ENCODE measurements at places on chromosomes 1 and 21.

GRCh38 chr1:89842567-89843272 lies 21.9 kb downstream of the LRRC8D start:
- no peak for DNase-seq

GRCh38 chr1:165235155-165235776 lies 121.2 kb downstream of the LMX1A start:
- no peak for DNase-seq

DNA sequence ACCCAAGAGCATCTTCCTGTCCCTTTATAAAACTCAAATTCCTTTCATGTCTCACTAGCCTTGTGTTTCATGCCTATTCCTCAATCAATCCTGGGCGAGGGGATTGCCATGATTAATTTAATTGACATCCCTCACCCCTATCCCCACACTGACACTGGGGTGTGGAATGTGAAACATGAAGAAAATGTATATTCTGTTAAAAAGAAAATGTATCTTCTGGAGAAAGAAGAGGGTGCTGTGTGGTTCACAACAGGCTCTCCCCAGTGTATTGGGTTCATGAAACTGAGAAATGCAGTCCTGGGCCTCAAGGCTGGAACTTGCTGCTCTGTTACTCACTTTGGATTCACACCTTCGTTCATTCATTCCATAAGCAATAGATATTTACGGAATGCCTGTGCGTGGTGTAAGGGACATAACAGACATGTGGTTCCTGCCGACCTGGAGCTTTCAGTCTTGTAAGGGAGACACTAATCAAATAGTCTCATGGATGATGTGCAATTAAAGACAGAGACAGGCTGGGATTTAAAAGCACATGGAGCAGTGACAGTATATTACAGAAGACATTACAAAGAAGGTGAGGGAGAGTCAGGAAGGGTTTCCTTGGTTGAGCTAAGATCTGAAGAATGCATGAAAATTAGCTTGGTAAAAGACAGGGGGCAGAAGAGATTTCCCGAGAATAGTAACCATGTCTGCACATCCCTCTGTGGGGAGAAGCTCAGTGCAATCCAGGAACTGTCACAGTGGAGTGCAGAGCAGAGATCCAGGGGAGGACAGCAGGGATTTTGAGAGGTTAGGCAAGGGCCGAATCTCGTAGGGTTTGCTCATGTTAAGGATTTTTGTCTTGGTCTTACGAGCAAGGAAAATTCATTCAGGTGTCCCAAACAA lies 32.1 kb downstream of the SERTAD4 start:
- peak; percentile 64 for DNase-seq

DNA sequence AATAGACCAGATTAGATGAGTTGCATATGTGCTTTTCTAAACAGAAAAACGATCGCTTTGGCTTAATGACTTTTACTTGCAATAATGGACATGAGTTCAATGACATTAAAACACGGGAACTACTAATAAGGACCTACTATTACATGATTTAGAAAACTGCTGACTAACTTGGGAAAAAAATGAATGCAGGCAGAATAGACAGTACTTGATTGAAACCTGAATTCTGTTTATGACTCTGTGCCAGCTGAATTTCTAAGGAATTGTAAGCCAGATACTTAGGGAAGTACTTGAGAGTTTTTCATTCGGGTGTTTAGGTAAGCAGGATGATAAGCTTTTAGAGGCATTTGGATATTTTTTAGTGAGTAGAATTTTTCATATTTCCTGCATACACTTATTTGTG lies 12.0 kb downstream of the ADGRL2 start:
- DNase-seq = peak; percentile 51

GRCh38 chr1:99598738-99599411 lies 47.0 kb upstream of the PALMD start:
- DNase-seq = peak; percentile 52

- no peak for DNase-seq
These were observed 296.4 kb downstream of the PTPRU start for GRCh38 chr1:29532751-29533150.

GRCh38 chr1:183841550-183841949 lies 36.6 kb downstream of the RGL1 start:
- DNase-seq = no peak

GRCh38 chr1:207830788-207831187 lies 78.9 kb downstream of the CD46 start:
- DNase-seq = no peak

DNA sequence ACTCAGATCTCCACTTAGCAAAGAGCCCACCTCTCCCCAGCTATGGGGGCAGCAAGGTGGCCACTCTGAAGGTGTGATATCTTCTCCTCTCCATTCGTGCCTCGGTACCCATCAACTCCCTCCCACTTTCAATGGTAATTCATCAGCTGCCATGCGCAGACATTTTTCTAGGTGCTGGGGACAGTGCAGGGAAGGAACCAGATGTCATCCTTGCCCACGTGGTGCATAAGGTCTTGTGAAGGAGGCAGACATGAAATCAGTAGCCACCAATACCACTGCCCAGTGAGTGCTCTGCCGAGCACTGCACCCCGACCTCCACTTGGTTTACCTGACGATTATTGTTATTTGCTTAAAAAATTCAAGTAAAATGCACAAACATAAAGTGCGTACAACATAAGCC lies 76.3 kb upstream of the CSF3R start:
- no peak for DNase-seq

- peak; percentile 5 for DNase-seq
These were observed 28.5 kb upstream of the KCNQ4 start for GRCh38 chr1:40755067-40755466.

- DNase-seq = no peak
These were observed 6.9 kb downstream of the MAPKAPK2 start for GRCh38 chr1:206691604-206692003.

DNA sequence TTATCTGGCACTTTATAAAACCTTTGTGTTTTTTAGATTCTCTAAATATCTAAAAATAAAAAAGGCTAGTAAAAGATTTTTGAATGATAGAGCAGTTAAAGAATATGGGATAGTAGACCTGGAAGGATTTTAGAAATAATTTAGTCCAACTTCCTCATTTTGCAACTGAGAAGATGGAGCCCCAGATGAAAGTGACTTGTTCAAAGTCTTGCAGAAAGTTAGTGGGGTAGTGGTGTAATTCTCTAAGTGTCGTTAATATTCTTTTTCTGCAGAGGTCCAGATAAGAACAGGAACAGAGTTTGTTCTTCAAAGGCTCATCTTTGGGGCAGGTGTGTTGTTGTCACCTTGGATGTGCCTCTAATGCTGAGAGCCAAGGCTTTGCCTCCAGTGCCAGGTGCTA lies 159.5 kb downstream of the DISC1 start:
- no peak for DNase-seq

DNA sequence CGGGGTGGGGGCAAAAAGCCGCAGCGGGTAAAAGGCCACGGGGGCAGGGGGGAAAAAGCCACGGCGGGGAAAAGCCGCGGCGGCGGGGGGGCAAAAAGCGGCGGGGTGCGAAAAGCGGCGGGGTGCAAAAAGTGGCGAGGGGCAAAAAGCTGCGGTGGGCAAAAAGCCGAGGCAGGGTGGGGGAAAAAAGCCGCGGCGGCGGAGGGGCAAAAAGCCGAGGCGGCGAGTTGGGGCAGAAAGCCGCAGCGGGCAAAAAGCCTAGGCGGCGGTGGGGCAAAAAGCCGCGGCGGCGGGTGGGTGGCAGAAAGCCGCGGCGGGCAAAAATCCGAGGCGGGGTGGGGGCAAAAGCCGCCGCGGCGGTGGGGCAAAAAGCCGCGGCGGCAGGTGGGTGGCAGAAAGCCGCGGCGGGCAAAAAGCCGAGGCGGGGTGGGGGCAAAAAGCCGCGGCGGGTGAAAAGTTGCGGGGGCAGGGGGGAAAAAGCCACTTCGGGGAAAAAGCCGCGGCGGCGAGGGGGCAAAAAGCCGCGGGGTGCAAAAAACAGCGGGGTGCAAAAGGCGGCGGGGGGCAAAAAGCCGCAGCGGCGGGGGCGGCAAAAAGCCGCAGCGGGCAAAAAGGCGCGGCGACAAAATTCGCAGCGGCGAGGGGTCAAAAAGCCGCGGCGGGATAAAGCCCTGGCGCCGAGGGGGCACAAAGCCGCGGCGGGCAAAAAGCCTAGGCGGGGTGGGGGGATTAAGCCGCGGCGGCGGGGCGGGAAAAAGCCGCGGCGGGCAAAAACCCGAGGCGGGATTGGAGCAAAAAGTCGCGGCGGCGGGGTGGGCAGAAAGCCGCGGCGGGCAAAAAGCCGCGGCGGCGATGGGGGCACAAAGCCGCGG lies 3901.2 kb downstream of the SRGAP2C start:
- no peak for DNase-seq

GRCh38 chr1:116460261-116460660 lies 87.2 kb downstream of the ATP1A1 start:
- DNase-seq = no peak

DNA sequence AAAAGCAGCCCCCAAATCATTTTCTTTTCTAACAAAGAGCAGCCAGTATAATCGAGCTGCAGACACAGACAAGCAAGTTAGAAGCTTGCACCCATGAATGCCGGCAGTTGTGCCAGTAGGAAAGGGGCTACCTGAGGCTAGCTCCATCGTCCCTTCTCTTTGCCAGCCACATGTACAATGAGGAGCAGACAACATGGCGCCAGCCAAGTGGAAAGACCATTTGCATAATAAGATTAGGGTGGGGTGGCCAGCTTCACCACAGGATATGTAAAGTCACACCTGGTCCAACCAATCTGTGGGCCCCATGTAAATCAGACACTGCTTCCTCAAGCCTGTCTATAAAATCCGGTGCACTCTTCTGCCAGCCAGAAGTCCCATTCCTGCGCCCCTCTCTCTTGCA lies 103.7 kb downstream of the CCDC185 start:
- DNase-seq = no peak

DNA sequence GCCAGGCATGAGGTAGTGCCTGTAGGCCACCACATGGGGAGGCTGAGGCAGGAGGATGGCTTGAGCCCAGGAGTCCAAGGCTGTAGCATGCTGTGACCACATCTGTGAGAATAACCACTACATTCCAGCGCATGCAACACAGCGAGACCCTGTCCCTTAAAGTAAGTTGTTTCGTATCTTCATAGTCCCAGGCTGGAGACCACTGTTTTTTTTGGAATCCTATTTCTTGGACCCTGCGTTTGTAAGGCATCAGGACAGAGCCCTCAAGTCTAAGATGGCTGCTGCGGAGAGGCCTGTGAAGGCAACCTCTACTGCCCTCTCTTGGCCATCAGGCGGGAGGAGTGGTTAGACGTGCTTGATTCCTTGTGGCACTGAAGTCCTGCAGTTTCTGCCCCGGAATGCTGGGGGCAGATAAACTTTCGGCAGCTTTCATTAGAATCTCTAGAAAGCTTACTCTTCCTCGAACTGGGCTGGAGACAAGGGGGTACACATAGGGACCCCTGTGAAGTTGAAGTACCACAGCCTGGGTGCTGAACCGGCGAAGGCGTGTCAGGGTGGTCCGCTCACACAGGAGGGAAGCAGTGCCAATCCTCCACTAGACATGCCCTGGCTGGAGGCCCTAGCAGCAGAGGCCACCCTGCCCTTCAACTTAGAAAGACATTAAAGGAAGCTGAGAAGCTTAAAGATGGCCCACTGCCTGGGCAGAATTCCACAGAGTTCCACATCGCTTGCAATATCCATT lies 36.6 kb downstream of the RABIF start:
- DNase-seq = peak; percentile 61

GRCh38 chr1:202034683-202035462 lies 24.5 kb downstream of the ELF3 start:
- peak; percentile 95 for DNase-seq

DNA sequence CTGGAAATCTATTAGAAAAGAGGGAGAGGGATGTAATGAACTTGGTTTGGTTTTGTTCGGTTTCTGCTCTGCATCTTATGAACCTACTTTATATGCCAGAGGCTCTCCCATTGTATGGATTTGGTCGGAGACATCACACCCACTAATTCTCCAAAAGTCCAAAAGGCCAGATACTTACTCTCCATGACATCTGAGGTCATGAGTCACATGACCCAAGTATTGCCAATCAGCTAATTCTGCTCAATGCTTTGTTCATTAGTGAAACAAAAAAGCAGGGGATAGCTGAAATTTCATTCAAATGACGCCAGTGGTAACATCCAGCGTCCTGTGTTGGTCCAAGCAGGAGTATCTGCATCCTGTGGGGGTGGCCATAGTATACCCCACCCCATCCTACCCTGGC lies 173.6 kb downstream of the TRIM33 start:
- DNase-seq = no peak

DNA sequence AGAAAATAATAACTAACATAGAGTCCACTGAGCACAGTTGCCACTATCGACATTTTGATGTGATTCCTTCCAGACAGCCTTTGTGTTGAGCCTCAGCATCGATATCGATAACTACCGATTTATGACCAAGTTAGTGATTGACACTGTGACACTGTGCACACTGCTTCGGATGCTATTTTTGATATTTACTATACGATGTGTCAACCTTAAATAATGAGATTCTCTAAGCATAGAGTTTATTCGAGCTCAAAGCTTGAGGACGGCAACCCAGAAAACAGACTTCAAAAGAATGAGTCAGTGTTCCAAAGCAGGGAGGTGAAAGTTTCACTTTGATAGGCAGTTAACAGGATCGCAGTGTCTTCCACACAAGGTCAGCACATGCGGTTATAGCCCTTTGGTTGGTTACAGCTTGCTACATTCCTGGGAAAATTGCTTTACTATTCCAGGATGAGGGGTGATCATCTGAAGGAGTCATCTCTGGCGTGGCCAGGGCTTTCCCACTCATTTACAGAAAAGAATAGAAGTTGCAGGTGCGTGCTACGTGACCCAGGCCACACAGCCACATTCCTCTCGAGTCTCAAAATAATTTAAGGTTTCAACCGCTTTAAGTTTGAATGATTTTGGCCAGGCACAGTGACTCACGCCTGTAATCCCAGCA lies 53.6 kb upstream of the EFHD2 start:
- DNase-seq = peak; percentile 80

- DNase-seq = peak; percentile 20
These were observed 248.4 kb downstream of the DENND1B start for GRCh38 chr1:197526736-197527371.

DNA sequence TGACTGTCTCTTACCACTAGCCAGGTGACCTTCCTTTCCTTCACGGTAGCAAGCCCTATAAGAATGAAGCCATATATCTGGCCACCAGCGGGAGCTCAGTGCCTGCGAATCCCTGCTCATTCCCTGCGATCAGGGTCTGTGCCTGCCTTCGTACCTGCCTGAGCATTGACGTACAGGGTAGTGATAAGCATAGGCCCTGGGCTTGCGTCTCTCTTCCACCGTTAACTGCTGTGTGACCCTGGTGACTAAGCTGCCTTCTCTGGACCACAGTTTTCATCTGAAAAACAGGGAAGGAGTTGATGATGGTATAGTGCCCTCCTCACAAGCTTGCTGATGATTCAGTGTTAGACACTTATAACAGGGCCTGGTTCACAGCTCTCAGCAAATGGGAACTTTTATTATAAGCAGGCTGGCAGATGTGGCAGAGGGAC lies 4.1 kb downstream of the ZC3H12A start:
- DNase-seq = peak; percentile 61

- no peak for DNase-seq
These were observed 11.9 kb upstream of the PLXNA2 start for GRCh38 chr1:208256091-208256490.
